ENCODE measurements at places on chromosomes 6 and 20.

GRCh38 chr6:100342830-100343229 lies 121.9 kb downstream of the SIM1 start:
- no peak for DNase-seq

- DNase-seq, result no peak
Measured at GRCh38 chr6:31663126-31663960, 1.5 kb downstream of the GPANK1 start.

DNA sequence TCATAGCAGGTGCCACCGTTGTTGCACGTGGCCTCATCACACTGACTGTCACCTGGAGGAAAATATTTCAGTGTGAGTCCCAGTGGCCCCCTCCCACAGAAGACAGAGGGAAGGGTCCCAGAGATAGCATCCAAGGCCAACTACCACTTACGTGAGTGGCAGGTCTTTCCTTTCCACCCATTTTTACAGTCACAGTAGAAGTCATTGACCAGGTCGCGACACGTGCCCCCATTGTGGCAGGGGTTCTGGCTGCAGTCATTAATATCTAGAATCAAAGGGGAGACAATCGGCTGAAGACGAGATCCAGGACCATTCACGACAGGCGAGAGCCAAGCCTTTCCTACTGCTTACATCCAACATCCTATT lies 28.6 kb downstream of the JAG1 start:
- no peak for DNase-seq

- no peak for DNase-seq
Measured at GRCh38 chr20:57774951-57775350, 65.1 kb upstream of the PMEPA1 start.

GRCh38 chr20:3687655-3688054 lies 5.8 kb upstream of the ADAM33 start:
- DNase-seq, result peak; percentile 86

DNA sequence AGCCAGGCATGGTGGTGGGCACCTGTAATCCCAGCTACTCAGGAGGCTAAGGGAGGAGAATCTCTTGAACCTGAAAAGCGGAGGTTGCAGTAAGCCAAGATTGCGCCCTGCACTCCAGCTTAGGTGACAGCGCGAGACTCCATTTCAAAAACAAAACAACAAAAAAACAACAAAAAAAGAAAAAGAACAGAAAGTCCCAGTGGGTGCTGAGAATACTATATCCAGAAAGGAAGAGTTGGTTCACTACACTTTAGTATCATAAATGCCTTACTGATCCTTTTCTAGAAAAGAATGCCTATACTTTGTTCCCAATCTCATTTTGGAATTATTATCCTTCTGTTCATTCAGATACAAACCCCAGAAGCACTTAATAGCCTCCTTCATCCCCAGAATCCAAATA lies 20.9 kb upstream of the ADGRG6 start:
- no peak for DNase-seq

DNA sequence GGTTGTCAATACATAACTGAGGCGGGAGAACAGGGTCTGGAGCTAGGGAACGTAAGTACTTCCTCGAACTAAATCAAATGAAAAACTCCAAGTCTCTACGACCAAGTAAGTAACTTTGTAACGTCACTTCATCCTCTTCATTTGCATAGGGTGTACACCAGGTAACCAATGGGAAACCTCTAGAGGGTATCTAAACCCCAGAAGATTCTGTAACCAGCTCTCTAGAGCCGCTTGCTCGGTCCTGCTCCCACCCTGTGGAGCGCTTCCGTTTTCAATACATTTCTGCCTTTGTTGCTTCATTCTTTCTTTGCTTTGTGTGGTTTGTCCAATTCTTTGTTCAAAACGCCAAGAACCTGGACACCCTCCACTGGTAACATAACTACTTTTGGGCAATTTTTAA lies 133.5 kb upstream of the TMEM170B start:
- no peak for DNase-seq

DNA sequence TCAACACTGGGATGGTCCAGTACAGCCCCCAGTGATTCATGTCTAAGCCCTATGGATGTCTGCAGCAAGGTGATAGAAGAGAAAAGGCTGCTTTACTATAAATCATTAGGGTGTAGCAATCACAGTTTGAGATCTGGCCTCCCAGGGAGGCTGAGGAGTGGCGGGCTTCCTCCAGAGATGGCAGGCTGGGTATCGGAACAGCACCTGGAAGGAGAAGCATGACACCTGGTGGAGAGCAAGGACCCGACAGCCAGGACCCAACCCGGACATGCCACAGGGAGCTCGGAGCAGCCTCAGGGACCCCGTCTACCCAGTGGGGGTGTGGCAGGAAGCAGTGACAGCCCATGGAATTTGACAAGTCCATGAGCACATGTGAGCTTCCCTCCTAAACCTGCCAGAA lies 114.8 kb upstream of the CD93 start:
- DNase-seq, result peak; percentile 55

DNA sequence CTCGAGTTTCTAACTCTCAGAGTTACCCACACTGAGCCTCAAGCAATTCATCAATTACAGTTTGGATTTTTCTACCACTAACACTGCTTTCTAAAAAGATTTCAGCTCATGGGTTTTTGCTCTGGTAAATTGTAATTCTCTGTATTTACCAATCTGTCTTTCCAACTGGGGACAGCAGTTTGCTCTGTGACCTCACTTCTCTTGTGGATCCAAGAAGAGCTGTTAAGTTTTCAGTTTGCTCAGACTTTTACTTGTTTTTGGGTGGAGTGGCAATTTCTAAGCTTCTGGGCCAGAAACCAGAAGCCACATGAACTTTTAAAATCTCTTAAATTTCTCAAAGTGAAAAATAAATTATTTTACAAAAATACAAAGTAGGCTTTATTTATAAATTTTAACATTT lies 74.2 kb downstream of the ROS1 start:
- DNase-seq, result no peak

DNA sequence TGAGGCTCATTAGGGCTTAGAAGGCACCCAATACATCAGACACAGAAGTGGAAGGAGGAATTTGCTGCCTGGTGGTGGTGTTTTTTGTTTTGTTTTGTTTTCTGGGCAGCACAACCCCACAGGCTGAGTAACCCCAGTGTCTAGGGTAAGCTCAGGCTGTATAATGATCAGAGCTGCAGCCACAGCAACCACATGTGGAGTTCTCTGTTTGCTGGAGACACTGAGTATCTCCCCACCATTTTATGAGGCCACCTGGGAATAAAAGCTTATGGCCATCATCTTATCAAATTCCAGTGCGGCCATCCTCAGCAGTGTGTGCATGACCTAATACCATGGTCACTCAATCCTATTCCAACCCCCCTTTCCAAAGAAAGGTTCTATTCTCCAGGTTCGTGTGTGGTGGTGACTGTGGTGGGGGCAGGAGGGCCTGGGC lies 3.4 kb upstream of the DLL1 start:
- DNase-seq, result no peak

GRCh38 chr20:48772183-48772976 lies 55.4 kb downstream of the PREX1 start:
- no peak for DNase-seq

GRCh38 chr20:44085616-44086434 lies 101.2 kb downstream of the JPH2 start:
- no peak for DNase-seq

- DNase-seq, result no peak
Measured at GRCh38 chr6:44327760-44328159, 14.6 kb upstream of the AARS2 start.

DNA sequence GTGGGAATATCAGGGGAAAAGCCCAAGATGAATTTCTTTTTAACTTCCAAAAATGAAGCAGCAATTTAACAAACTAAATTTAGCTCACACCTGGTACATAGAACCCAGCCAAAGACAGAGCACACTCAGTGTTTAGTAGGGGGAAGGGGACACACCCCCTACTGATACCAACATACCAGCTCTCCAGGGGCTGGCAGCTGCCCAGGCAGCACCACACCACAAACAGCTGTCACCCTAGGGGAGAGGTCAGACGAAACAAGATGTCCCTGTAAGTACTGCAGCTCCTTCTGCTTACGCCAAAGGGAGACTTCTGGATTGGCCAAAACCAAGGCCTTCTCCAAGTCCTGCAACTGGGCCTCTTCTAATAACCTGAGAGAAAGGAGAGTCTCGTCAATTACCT lies 26.0 kb downstream of the MDN1 start:
- no peak for DNase-seq

GRCh38 chr20:4961746-4962145 lies 39.6 kb downstream of the SLC23A2 start:
- peak; percentile 71 for DNase-seq

GRCh38 chr6:36850021-36850420 lies 10.8 kb upstream of the CPNE5 start:
- DNase-seq, result no peak

GRCh38 chr20:3407040-3407770 lies at the start of gene DNAAF9:
Gene DNAAF9 (minus strand): TSS chr20:3407669. CDS start chr20:3407557, 112 bp downstream.
- peak; percentile 84 for DNase-seq

DNA sequence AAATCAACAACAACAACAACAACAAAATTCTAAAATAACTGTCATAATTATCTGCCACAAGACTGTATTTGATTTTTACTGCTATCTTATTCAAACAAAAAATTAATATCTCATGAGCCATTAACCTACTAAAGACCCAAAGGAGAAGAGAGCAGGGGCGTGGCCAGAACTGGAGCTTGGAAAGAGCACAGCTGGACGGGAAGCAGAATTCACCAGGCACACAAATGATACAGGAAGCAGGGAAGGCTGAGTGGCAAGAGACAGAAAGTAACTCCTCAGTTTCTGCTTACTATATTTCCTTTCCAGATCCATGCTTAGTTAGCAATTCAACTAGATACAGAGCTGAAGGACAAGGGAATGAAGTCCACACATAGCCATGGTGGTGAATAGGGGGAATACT lies 54.4 kb downstream of the FKBP5 start:
- no peak for DNase-seq

DNA sequence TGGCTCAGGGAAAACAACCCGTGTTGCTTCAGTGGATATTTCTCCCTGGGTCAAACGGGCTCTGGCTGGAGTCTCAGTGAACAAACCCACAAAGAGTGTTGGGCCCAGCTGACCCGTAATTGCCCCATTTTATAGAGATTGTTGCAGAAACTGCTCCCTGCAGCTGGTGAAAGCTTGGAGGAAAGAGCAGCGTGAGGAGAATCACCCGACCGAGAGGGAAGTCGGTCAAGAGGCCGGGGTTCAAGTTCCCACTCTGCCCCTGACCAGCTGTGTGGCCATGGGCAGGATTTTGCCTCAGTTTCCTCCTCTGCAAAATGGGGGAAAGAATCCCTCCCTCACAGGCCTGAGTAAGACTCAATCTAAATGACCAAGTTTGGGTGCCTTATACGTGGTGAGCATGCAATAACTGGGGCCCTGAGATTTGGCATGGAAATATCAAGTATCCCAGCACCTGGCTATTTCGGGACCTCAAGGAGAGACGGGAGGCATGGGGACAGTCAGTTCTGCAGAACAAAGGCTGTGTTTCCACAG lies 1.7 kb upstream of the TGM2 start:
- no peak for DNase-seq

- no peak for DNase-seq
Measured at GRCh38 chr6:45513213-45513618, 135.5 kb upstream of the SUPT3H start.

- no peak for DNase-seq
Measured at GRCh38 chr20:45497971-45498494, 17.4 kb downstream of the SPINT3 start.
